ENCODE measurements at places on chromosomes 11 and 22. TPM values are rescaled to one million over a fixed set of nuclear protein-coding genes. Genes with fewer than 3 reads are reported as not detected.

The PHLDA2 gene
- 28.3 TPM for total RNA-seq

The FADS2 gene
- 153 TPM for total RNA-seq

The SDHAF2 gene
- 38.2 TPM for total RNA-seq

The SAA2 gene
- total RNA-seq = 92.5 TPM

The SCGB1D4 gene
- total RNA-seq = not detected

The TESMIN gene
- 2.2 TPM for total RNA-seq

The CARD18 gene
- total RNA-seq = not detected

The CHST1 gene
- total RNA-seq = 3.1 TPM

The POU2AF1 gene
- 1.3 TPM for total RNA-seq

The P4HA3 gene
- total RNA-seq = 12.1 TPM

The OR56A1 gene
- 0.03 TPM for total RNA-seq

The NRXN2 gene
- 7.9 TPM for total RNA-seq

The OR5A1 gene
- total RNA-seq = not detected

The PPP2R1B gene
- total RNA-seq = 28.1 TPM

The IPO7 gene
- 152 TPM for total RNA-seq

The GNG3 gene
- total RNA-seq = 0.42 TPM
